ENCODE measurements at places on chromosomes 16 and 17. TPM values are rescaled to one million over a fixed set of nuclear protein-coding genes. Genes with fewer than 3 reads are reported as not detected.

- DNase-seq = no peak
Measured at GRCh38 chr16:80672379-80672778, 131.6 kb downstream of the DYNLRB2 start.

DNA sequence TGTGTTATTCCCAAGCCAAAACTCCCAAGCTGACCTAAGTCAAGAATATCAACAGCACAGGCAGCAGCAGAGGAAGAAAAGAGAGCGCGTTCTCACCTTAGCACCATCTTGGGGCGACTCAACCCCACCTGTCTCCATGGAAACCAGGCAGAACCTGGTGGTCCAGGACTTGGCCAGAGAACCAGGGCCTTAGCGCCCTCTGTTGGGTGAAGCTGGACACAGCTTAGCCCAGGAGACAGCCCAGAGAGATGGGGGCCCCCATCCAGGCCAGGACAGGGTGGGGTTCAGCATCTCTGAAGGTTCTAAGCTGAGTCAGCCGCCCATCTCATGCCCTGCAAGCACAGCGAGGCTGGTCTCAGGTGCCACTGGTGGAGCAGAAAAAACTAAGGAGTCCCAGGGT, 60.1 kb upstream of the TMEM132E start:
- DNase-seq = no peak

DNA sequence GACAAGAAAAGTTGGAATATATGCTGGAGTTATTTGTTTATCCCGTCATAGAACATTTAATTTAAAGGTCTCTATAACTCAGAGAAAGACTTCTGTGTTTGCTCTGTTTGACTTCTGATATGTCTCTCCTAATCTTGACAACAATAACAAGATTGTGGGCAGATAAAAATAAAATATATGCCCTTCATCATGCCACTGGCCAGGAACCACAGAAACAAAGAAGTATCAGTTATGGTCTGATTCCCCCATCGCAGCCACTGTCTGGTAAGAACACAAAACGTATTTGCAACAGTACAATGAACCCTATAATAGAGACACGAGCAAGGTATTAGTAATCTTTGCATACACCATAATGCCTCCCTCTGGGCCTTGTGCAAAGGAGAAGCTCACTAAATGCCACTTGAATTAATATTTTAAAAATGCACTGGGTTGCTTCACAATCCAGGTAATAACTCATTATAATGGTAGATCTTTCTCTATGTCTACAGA, 1498.3 kb downstream of the CDH11 start:
- no peak for DNase-seq

GRCh38 chr17:39027455-39028035, 60.3 kb upstream of the FBXO47 start:
- DNase-seq = no peak

DNA sequence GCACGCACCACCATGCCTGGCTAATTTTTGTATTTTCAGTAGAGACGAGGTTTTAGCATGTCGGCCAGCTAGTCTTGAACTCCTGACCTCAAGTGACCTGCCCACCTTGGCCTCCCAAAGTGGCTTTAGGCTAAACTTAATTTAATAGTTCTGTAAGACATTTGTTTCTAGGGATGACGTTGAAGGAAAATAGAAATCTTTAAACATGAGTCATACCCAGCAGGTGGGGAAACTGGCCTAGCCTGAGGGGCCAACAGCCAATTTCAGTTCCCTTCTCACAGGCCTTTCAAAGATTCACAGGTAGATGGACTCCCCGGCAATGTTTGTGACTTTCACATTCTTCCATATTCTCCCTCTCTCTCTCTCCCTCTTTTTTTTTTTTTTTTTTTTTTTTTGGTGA, 18.1 kb upstream of the ITPRIPL2 start:
- DNase-seq = no peak

DNA sequence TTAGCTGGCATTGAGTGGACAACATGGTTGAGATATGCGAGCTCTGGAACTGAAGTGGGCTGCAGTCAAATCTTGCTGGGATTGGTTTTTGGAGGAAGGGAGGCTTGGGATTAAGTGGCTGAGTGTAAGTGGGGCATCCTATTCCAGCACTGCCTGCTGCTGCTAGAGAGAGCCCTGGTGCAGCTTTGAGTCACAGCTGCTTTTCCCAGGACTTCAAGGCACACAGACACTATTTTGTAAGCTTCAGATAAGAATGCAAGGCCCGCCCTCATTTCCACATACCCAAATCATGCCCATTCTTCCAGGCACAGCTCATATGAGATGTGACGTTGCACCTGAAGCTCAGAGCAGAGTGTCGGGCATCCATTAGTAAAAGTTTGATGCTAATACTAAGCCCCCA, 10.2 kb upstream of the MAF start:
- DNase-seq = no peak

ADAD2 gene
- not detected for total RNA-seq

Measured in lower lobe of right lung (tissue), 2 donors.